ENCODE measurements at places on chromosomes 2 and 18. TPM values are rescaled to one million over a fixed set of nuclear protein-coding genes. Genes with fewer than 3 reads are reported as not detected.

GRCh38 chr2:100427627-100428258 is 10.3 kb upstream of the CHST10 start:
- DNase-seq = no peak

- no peak for DNase-seq
These were observed 330.4 kb upstream of the SMIM21 start for GRCh38 chr18:75757951-75758350.

- DNase-seq = no peak
These were observed 400.3 kb upstream of the SMIM21 start for GRCh38 chr18:75827751-75828287.

- DNase-seq = no peak
These were observed 961.7 kb upstream of the PIK3C3 start for GRCh38 chr18:40993363-40993762.

DNA sequence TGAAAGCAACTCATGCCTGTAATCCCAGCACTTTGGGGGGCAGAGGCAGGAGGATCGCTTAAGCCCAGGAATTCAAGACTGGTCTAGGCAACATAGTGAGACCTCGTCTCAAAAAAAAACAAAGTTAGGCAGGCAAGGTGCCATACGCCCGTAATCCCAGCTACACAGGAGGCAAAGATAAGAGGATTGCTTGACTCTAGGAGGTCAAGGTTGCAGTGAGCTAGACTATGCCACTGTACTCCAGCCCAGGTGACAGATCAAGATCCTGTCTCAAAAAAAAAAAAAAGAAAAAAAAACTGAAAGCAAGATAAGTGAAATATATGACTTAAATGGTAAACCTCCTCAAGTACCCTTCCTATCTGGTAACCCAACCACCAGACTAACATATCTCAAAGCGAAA is 59.8 kb downstream of the USP34 start:
- no peak for DNase-seq

GRCh38 chr2:236052206-236052605 is 116.0 kb downstream of the GBX2 start:
- no peak for DNase-seq

GRCh38 chr2:142300517-142300916 is 169.7 kb upstream of the LRP1B start:
- DNase-seq = no peak

GRCh38 chr2:202529389-202529788 is 105.4 kb upstream of the FAM117B start:
- DNase-seq = no peak

GRCh38 chr2:192585418-192585817 is 390.7 kb upstream of the TMEFF2 start:
- no peak for DNase-seq

GRCh38 chr18:35061804-35062203 is 20.6 kb downstream of the MAPRE2 start:
- no peak for DNase-seq

DNA sequence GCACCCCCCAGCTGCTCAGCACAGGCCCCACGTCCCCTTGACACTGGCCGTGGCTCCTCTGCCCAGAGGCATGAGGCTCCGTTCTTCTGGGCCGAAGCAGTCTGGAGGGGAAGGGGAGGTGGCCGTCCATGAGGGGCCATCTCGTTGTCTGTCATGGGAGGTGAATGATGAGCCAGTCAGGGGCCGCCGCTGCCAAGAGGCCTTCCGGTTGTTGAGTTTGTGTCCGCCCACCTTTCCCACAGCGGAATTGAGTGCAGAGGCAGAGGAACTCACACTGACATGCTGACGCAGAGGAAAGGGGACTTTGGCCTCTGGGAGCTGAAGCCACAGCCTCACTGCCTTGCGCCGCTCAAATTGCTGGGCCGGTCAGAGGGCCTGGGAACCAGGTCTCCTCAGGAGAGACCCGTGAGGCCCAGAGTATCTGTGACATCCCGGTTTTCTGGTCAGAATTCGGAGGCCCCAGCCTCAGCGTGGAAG is 268.4 kb downstream of the ATAD2B start:
- DNase-seq = no peak

- no peak for DNase-seq
These were observed 14.3 kb upstream of the FAHD2A start for GRCh38 chr2:95388091-95388692.

DNA sequence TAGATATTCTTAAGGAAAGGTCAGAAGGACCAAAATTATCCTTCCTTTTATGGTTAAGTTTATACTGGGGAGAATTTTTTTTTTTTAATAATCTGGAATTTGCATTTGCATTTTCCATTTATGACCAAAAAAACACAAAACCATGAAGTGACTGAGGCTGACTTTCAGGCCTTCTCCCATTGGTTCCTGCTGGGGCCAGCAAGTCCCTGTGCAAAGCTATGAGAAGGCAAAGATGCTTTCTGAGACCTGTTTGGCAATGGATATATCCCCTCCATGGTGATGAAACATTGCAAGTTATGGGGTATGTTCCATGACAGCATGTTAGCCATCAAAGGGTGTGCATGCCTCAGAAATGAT is 60.8 kb downstream of the KIAA2012 start:
- DNase-seq = no peak

DNA sequence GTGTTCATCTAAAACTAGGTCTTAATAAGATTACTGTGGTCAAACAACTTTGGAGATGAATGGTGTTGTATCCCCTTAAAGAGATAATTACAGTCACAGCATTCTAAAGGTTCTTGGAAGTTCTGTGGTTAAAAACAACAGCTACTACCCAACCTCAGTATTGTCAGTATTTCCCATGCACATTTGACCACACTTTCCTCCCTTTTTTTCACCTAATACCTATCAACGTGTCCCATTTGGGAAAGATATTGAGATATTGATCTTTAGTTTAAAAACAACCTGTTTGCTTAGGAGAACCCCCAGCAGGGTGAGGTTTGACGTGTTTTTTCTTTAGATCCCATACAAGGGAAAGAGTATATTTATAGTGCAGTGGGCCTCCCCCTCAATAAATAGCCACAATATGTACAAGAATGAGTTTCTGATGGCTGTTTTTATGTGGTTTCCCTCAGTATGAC is 65.6 kb downstream of the WDR7 start:
- no peak for DNase-seq

GRCh38 chr2:176638167-176639015 is 369.1 kb downstream of the MTX2 start:
- no peak for DNase-seq

DNA sequence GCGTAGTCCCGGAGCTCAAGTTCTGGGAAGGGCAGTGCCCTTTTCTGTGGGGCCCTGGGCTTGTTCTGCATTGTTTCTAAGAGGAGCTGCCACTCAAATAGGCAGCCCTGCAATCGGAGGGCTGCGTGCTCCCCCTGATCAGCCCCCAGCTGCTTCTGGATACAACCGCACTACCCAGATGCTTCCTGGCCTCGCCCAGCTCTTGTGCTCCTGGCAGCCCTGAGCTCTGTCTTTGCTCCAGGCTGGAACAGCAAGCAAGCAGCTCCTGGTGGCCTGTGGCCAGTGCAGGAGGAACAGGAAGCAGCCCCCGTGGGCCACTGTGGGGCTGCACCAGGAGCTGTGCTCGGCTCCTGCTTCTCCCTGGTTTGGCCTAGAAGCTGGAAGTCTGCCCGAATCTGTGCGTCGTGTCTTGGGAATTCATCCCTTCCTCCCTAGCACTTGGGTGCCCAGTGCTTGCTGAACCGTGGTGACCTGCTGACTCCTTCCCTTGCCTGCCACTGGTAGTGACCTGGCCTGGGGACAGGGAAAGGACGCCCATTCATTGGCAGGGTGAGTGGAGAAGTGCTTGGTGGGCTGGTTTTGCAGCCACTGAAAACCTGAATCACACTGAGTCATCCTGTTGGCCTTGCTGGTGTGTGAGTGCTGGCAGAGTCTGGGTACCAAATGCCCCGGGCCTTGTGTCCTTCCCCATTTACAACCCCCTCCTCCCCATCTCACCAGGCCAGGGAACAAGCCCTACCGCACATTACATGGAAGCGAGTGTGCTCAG is 27.3 kb upstream of the NTSR2 start:
- DNase-seq = no peak

- no peak for DNase-seq
These were observed 84.2 kb downstream of the KLHL29 start for GRCh38 chr2:23469142-23469540.

DNA sequence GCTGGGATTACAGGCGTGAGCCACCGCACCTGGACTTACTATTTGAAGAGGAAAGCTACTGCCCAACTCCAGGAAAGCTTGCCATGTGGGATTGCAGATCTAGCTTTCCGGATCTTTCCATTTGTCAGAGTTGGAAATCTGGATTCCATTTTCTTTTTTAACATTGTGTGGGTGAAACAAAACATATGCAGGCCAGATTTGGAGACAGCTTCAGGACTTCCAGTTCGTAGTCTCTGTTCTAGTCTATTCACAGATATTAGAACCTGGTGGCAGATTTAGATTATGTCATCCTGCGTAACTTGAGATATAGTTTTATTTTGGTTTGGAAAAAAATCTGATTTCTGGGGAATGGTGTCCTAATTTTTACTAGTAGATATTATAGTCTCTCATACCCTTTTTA is 70.5 kb downstream of the ZNF236 start:
- no peak for DNase-seq

DNA sequence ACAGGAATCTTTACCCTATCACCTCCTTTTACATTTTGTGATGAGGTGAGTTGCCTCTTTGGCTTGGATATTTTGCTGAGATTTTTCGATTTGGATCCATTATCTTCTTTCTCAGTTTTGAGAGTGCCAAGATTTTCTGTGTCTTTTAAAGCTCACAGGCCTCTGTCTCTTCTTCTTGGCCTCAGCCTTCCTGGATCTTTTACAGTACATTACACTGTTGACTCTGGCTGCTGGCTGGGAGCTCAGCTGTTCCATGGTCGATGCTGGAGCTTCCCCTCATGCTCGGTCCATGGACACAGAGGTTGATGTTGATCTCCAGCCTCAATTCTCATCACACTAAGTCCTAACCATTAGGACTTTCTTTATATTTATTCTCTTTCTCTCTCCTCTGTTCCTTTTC is 332.8 kb upstream of the UBE2E3 start:
- DNase-seq = no peak

GRCh38 chr2:210593166-210593565 is 36.8 kb downstream of the CPS1 start:
- no peak for DNase-seq

DNA sequence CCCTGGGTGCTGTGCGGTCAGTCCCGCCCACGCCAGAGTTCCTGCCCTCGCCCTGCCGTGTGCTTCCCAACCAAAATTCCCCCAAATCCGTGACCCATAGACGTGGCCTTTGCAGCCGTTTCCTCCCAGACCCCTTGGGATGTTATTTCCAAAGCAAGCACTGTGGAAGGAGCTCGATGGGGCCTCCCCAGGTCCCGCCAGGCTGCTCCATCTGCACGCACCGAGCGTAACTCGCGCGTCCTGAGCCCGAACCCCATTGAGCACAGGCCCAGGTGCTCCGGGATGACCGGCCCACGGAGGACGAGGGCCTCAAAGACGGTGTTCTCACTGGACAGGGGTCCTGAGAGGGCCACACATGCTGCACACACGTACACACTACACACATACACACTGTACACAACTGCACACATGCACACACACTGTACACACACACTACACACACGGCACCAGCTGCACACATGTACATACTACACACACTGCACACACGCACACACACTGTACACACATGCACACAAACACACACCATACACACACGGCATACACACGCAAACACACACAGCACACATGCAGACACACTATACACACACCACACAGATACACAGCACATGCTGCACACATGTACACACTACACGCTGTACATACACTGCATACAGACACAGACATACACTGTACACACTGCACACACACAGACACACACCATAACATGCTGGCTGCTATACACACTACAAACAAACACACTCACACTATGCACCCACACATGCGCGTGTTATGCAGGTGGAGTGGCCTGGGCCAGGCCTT is 431.2 kb upstream of the SALL3 start:
- DNase-seq = no peak

- no peak for DNase-seq
These were observed 77.7 kb downstream of the MEMO1 start for GRCh38 chr2:31933066-31933465.

DNA sequence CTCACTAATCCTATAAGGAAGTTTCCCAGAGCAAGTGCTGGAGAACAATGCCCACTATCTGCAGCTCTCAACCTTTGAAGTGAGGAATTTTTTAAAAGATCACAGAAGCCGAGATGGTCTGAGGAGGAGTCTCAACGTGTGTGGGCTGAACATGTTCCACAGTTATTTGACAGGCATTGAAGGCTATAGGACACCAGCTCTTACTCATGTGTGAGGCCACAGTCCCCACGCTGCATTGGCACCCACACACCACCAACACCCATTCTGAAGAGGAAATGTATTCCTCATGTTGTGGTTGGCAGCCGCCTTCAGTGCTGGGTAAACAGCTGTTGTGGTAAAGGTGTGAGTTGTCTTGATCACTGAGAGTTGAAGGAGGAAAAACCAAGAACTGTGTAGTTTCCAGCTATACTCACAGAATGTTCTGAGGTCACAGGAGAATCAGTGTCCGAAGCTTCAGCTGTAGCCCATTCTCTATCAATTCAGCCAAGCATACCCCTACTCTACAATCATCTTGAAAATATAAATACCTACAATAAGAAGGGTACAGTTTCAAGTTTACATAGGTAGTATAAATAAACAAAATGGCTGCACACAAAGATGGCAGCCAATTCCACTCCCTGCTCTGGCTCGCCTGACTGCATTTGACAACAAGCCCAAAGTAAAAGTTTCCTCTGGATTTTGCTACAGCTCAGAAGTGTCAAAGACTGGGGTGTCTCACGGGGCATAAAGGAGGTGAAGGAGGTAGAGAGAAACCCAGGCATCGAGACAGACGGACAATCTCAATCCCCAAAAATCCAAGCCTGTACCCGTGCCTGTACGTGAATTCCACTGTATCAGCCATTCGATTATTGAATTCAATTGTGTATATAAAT is 12.1 kb downstream of the CD226 start:
- DNase-seq = no peak

- no peak for DNase-seq
These were observed 228.4 kb downstream of the KCNS3 start for GRCh38 chr2:18106841-18107240.

DNA sequence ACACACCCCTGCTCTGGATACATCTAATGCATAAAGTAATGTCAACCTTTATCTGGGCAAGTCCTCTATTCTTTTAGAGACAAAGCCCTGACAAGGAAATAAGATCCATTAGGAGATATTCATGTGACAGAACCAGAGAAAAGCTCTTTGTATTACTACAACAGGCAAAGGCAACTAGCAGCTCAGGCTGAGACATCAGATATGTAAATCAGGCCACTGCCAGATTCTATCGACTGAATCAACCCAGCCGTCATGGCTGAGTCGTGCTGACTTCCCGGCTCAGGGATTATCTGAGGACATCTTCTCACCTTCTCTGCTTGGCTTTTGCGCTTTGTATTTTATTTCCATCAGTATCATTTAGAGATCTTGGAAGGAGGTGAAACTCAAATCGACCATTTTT is 294.5 kb downstream of the PLCL1 start:
- DNase-seq = no peak

FN1 gene
- polyA plus RNA-seq = 489 TPM

RABL2A gene
- polyA plus RNA-seq = 83.1 TPM

TMX3 gene
- polyA plus RNA-seq = 56.8 TPM

RPL37A gene
- polyA plus RNA-seq = 2,178 TPM

INHBB gene
- 0.09 TPM for polyA plus RNA-seq

TWIST2 gene
- polyA plus RNA-seq = 4.7 TPM

BUB1 gene
- 20.7 TPM for polyA plus RNA-seq

POMC gene
- 7.6 TPM for polyA plus RNA-seq

DSG1 gene
- polyA plus RNA-seq = 0.05 TPM

CRACDL gene
- polyA plus RNA-seq = 3.7 TPM

AP1S3 gene
- polyA plus RNA-seq = 18.8 TPM
